ENCODE measurements at places on chromosomes 13 and 19.
A peak's percentile ranks its signal among the peaks of the same experiment; 100 is the strongest.

DNA sequence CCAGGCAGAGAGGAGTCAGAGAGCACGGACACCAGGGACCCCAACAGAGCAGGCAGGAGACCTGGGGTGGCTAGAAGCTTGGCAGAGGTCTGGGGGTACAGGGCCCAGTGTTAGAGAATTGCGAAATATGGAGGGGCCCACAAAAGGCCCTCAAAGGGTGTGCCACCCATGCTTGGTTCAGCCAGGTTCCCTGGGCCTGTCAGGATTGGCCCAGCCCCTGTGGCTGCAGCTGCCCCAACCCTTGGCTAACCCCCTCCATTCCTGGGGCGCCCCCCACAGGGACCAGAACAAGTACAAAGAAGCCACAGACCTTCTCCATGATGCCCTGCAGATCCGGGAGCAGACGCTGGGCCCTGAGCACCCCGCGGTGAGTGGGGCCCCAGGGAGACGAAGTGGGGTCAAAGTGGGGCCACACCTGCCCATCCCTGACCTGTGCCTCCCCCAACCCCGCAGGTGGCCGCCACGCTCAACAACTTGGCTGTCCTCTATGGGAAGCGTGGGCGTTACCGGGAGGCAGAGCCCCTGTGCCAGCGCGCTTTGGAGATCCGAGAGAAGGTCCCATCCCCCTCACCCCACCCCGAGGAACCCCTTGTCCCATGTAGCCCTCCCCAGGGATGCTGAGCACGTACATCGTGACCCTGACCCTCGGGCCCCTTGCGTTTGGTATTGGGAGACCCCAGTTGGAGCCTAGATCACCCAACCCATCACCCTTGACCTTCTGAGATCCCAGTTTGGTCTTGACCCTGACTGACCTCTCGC is 8.0 kb downstream of the KLC3 start:
- no peaks in the 10 kb centered on the region for H3K36me3 ChIP-seq
- H3K27ac ChIP-seq, result no peak overlapping the region
- no peaks in the 10 kb centered on the region for H3K4me1 ChIP-seq
- no peak overlapping the region for H3K4me3 ChIP-seq
- H3K27me3 ChIP-seq, result peaks cover 41% of the 10 kb centered on the region

DNA sequence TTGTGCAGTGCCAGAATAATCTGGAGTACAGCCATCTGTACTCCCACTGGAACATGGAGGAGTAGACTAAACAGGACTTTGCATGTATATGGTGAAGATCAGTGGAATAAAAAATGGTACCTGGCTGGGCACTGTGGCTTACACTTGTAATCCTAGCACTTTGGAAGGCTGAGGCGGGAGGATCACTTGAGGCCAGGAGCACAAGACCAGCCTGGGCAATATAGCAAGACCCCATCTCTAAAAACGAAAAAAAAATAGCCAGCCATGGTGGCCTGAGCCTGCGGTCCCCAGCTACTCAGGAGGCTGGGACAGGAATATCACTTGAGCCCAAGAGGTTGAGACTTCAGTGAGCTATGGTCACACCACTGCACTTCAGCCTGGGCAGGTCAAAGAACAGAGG is 20.0 kb downstream of the UBA2 start:
- no peak overlapping the region for H3K4me3 ChIP-seq
- peak overlapping the region; percentile 37 for H3K27ac ChIP-seq
- peaks cover 87% of the 10 kb centered on the region for H3K36me3 ChIP-seq
- H3K27me3 ChIP-seq, result no peaks in the 10 kb centered on the region
- peaks cover 83% of the 10 kb centered on the region for H3K4me1 ChIP-seq

DNA sequence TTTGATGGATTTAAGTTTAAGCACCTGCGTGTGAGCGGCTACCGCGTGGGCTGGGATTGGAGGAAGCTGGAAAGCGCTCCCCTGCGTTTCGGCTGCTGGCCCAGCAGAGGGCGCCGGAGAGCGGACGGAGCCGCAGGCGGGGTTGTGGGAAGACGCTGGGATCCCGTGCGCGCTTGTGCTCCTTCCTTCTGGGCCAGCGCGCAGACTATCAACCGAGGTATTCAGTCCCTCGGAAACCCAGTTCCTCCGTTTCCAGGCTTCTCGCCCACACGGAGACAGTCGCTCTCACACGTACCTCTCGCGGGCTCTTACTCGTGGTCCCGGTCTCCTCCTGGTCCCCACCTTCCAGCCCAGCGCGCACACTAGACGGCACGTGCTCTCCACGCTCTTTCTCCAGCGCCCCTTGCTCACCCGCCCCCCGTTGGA is 28.8 kb downstream of the EPN1 start:
- no peaks in the 10 kb centered on the region for H3K4me1 ChIP-seq
- H3K36me3 ChIP-seq, result peaks cover 31% of the 10 kb centered on the region
- H3K27me3 ChIP-seq, result no peaks in the 10 kb centered on the region
- DNase-seq, result no peak
- H3K4me3 ChIP-seq, result no peak overlapping the region

- no peaks in the 10 kb centered on the region for H3K36me3 ChIP-seq
- H3K27ac ChIP-seq, result no peak overlapping the region
- H3K27me3 ChIP-seq, result no peaks in the 10 kb centered on the region
- H3K4me1 ChIP-seq, result no peaks in the 10 kb centered on the region
- no peak overlapping the region for H3K4me3 ChIP-seq
- DNase-seq, result no peak
These were observed 559.8 kb upstream of the ATXN8OS start for GRCh38 chr13:69547780-69548179.

GRCh38 chr13:45180303-45180702 is 20.5 kb downstream of the KCTD4 start:
- no peaks in the 10 kb centered on the region for H3K27me3 ChIP-seq
- H3K4me1 ChIP-seq, result peaks cover 9% of the 10 kb centered on the region
- DNase-seq, result no peak
- H3K4me3 ChIP-seq, result no peak overlapping the region
- no peak overlapping the region for H3K27ac ChIP-seq

DNA sequence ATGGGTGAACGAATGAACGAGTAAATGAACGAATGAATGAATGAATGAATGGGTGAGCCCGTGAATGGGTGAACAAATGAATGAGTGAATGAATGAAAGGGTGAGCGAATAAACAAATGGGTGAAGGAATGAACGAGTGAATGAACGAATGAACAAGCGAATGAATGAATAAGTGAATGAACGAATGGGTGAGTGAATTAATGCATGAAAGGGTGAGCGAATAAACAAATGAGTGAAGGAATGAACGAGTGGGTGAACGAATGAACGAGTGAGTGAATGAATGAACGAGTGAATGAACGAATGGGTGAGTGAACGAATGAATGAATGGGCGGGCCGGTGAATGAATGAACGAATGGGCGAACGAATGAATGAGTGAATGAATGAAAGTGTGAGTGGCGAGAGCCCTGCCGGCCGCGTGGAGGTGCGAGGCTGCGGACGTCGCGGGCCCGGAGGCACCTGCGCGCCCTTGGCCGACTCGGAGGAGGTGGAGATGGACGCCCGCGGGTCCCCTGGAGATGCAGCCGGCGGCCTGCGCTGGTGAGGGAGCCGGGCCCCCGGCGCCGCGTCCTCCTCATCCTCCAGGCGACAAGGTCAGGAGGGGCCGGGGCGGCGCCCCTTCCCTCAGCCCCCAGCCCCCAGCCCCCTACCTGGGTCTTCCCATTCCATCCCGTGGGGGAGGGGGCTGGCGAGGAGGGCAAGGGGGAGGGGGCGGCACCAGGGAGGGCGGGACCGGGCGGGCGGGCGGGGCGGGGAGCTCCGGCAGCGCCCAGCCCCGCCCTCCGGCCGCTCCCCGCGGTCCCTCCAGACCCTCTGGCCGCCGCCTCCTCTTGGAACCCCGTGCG is 15.4 kb downstream of the ANKRD24 start:
- no peak overlapping the region for H3K4me3 ChIP-seq
- peaks cover 13% of the 10 kb centered on the region for H3K4me1 ChIP-seq
- DNase-seq, result no peak
- H3K27ac ChIP-seq, result no peak overlapping the region
- H3K36me3 ChIP-seq, result no peaks in the 10 kb centered on the region

GRCh38 chr19:11145536-11145924 is 10.1 kb downstream of the SPC24 start:
- no peaks in the 10 kb centered on the region for H3K36me3 ChIP-seq
- H3K27me3 ChIP-seq, result no peaks in the 10 kb centered on the region
- no peak overlapping the region for H3K27ac ChIP-seq
- H3K4me3 ChIP-seq, result no peak overlapping the region
- no peak for DNase-seq

- H3K4me3 ChIP-seq, result no peak overlapping the region
- H3K36me3 ChIP-seq, result no peaks in the 10 kb centered on the region
- H3K27me3 ChIP-seq, result no peaks in the 10 kb centered on the region
- no peak for DNase-seq
- H3K4me1 ChIP-seq, result no peaks in the 10 kb centered on the region
These were observed 22.5 kb downstream of the CPB2 start for GRCh38 chr13:46082324-46082723.

GRCh38 chr19:7831452-7831851 is 1.4 kb downstream of the EVI5L start:
- H3K4me1 ChIP-seq, result no peaks in the 10 kb centered on the region
- no peak overlapping the region for H3K27ac ChIP-seq
- H3K4me3 ChIP-seq, result no peak overlapping the region
- H3K36me3 ChIP-seq, result no peaks in the 10 kb centered on the region
- no peak for DNase-seq

GRCh38 chr19:38666663-38667511 is 19.4 kb downstream of the ACTN4 start:
- H3K36me3 ChIP-seq, result no peaks in the 10 kb centered on the region
- H3K27ac ChIP-seq, result peak overlapping the region; percentile 94
- peaks cover 100% of the 10 kb centered on the region for H3K4me1 ChIP-seq
- peak; percentile 83 for DNase-seq

DNA sequence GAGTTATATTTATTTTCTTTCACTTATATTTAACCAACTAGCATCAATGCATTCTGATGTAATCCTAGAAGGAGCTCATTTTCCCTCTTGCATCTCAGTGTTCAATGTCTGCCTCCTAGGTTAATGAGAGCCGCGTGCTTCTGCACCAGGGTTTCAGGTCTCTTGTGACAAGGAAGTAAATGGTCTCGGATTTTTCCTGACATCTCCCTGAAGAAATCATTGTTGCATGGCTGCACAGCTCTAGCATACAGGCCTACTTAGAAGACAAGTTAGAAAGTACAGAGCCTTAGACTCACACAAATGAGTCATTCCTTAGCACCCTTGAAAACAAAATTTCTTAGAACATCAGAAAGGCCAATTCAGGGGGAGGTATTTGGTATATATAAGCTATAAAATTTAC is 57.2 kb upstream of the KLF12 start:
- H3K36me3 ChIP-seq, result no peaks in the 10 kb centered on the region
- DNase-seq, result no peak
- H3K27ac ChIP-seq, result no peak overlapping the region
- no peaks in the 10 kb centered on the region for H3K4me1 ChIP-seq

DNA sequence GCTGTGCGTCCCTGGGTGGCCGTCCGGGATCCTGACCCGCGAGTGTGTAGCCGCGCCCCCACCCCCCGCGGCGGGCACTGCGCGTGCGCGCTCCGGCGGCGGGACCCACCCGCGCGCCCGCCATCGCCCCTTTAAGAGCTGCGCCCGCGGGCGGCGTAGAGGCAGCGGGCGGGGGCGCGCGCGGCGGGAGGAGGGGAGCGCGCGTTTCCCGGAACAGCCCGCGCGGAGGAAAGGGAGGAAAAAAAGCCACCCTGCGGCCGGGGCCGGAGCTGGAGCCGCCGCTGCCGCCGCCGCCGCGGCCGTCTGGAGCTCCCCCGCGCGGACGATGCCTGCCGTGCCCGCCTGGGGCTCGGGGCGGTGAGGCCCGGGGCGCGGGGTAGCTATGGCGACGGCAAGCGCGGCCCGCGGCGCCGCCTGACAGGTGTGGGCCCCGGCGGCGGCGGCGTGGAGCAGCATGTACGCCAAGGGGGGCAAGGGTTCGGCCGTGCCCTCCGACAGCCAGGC is at the start of gene SSBP4:
Gene SSBP4 (plus strand): TSS at position 204 of the 504 bp plus-strand sequence. CDS start 251 bp downstream, at position 455.
- peak within 1 kb of the TSS; percentile 66 for H3K4me3 ChIP-seq
- H3K27me3 ChIP-seq, result no peaks in the 10 kb centered on the region
- H3K27ac ChIP-seq, result peak within 1 kb of the TSS; percentile 90
- peak; percentile 59 for DNase-seq

DNA sequence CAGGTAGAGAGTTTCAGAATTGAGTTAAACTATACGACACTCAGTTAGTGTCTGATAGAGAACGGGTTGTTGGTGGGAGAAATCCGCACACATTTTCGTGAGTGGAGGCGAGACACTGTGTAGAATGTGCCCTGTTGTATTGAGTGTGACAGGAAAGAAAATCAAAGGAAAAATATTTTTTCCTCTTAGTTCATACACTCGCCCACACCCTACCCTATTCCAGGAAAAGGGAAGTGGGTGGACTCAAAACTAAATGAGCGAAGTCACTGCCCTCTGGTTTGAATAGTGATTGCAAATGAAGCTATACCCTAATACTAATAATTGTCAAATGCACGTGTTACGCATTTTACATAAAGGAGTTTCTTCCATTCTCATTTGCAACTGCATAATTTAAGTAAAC is 2.0 kb downstream of the ZNF347 start:
- H3K36me3 ChIP-seq, result peaks cover 36% of the 10 kb centered on the region
- no peak overlapping the region for H3K4me3 ChIP-seq
- no peak for DNase-seq
- no peak overlapping the region for H3K27ac ChIP-seq
- H3K4me1 ChIP-seq, result peaks cover 17% of the 10 kb centered on the region

- DNase-seq, result no peak
- H3K36me3 ChIP-seq, result no peaks in the 10 kb centered on the region
These were observed 684.7 kb upstream of the SLITRK5 start for GRCh38 chr13:86986448-86986847.

DNA sequence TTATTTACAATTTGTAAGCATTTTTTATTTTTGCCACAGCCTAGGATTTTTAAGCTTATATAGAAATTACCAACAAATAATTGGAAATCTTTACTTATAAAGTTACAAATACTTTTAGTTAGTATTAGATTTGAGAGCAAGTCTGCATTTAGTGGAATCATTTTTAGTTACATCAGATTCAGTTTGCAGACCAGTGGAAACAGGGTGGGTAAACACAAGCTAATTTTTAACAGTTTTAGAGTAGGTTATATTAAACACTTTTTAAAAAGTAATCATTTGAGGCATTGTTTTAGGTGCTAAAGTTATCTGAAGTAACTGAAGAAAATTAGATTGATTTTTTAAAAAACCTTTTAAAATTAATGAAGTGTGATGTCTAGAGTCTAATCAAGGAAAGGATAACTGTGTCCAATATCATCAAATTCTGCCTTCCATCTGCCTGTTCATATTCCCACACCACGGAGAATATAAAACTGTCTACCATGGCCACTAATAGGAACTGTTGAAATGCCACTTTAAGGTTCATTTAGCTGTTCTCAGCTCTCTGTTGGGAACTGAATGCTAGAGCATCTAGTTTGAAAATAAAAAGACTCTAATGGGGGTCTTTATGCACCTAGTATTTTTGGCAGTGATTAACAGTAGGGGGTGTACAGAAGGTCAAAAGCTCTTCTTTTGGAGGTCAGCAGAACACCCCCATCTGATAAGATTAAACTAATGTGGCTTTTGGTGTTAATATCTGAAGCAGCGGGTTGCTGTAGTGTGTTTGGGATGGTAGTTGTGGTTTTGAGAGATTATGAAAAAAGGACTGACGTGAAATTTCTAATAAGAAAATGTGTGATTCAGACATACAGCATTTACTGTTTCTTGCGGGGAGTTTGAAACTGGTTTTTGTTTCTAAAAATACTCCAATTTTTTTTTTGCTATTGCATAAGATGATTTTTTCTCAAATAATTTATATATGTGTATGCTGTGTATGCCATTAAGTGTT is 66.5 kb downstream of the NDFIP2 start:
- H3K27me3 ChIP-seq, result no peaks in the 10 kb centered on the region
- DNase-seq, result no peak
- no peak overlapping the region for H3K27ac ChIP-seq
- no peaks in the 10 kb centered on the region for H3K36me3 ChIP-seq
- H3K4me1 ChIP-seq, result no peaks in the 10 kb centered on the region
